ENCODE measurements at places on chromosomes 7 and 10.
A peak's percentile ranks its signal among the peaks of the same experiment; 100 is the strongest.

DNA sequence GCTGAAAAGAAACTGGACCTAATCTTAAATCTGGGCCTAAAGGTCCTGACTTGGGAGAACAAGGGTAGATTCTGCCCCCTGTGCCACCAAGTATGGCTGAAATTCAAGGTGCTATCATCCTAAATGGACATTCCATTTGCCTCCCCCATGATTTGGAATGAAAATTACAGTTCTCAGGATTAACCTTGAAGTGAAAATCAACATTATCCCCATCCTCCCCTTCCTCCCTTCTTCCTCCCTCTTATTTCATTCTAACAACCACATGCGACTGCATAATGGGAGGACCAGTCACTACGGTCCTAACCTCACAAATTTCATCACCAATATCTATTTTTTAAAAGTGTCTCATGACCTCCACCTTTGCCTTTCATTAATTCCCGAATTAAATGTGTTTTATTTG is 62.1 kb downstream of the SEMA3C start:
- no peak for DNase-seq

- peak; percentile 86 for DNase-seq
These were observed 14.1 kb upstream of the DDIT4 start for GRCh38 chr10:72259491-72260238.

DNA sequence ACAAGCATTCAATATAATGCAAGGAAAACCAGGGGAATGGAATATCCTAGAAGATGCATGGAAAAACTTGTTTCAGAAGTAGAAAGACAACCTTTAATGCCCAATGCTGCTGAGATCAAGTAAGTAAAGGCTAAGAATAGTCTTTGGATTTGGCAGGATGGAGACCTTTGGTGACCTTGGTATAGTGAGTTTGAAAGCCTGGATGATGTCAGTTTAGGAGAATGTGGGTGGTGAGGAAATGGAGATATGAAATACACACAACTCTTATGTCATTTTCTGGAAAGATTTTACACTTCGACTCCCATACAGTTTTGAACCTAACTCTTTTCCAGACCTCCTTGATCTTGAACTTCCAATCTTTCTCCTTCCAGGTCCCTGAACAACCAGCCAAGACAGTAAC is 185.7 kb downstream of the TFEC start:
- peak; percentile 37 for DNase-seq

DNA sequence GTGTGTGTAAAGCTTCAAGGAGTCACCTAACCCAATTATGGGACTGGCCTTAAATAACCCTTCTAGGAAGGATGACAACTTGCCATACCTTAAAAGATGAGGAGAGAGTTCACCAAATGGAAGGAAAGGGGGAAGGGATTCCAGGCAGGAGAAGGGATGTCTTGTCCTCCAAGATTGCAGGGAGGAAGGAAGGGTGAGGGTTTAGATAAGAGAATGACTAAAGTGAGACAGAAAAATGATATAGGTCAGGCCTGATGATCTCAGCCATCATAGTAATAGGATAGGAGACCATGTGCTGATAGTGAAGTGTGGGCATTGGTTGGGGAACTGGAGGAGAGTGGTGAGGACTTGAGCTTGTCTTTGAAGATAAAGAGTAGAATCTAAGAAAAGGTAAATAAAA is 7.7 kb upstream of the TMEM26 start:
- no peak for DNase-seq

GRCh38 chr7:22121702-22122474 is 176.2 kb upstream of the CDCA7L start:
- no peak for DNase-seq
